GM12878 (cell line): ENCODE measurements at places on chromosomes 7 and 10. TPM values are rescaled to one million over a fixed set of nuclear protein-coding genes. Genes with fewer than 3 reads are reported as not detected.

FANK1 gene
- polyA plus RNA-seq, result not detected in 2 replicates

FAM131B gene
- polyA plus RNA-seq, result not detected in 2 replicates

NPC1L1 gene
- polyA plus RNA-seq, result not detected in 2 replicates

KIAA1549 gene
- 0.03 and 0.05 TPM in 2 replicates for polyA plus RNA-seq

IQCE gene
- 5.6 and 5.8 TPM in 2 replicates for polyA plus RNA-seq

CCDC71L gene
- 1.1 and 1.8 TPM in 2 replicates for polyA plus RNA-seq

MCM10 gene
- polyA plus RNA-seq, result 35.1 and 38.6 TPM in 2 replicates

GCK gene
- 0.06 TPM in 1 of 2 replicates, not detected in the other for polyA plus RNA-seq

OR9A2 gene
- not detected in 2 replicates for polyA plus RNA-seq
